ENCODE measurements at places on chromosomes 6 and 20. TPM values are rescaled to one million over a fixed set of nuclear protein-coding genes. Genes with fewer than 3 reads are reported as not detected.

KCNS1 gene
- polyA plus RNA-seq: 2.7 TPM

TAGAP gene
- polyA plus RNA-seq: 0.39 TPM

IL17F gene
- 12.9 TPM for polyA plus RNA-seq

HINT3 gene
- polyA plus RNA-seq: 15.6 TPM

SGK2 gene
- polyA plus RNA-seq: not detected

CDC5L gene
- polyA plus RNA-seq: 16.9 TPM

TRAPPC3L gene
- 0.30 TPM for polyA plus RNA-seq

TMEM200A gene
- not detected for polyA plus RNA-seq

RAD21L1 gene
- polyA plus RNA-seq: not detected

MYB gene
- polyA plus RNA-seq: not detected

SEMG1 gene
- not detected for polyA plus RNA-seq

TJAP1 gene
- polyA plus RNA-seq: 0.15 TPM

SLC22A16 gene
- not detected for polyA plus RNA-seq

FOXQ1 gene
- polyA plus RNA-seq: 1.8 TPM

BNIP5 gene
- polyA plus RNA-seq: not detected

TNF gene
- not detected for polyA plus RNA-seq

PTPRT gene
- 5.5 TPM for polyA plus RNA-seq

SLCO4A1 gene
- 18.2 TPM for polyA plus RNA-seq

RAET1G gene
- polyA plus RNA-seq: not detected

OXT gene
- not detected for polyA plus RNA-seq

BPI gene
- not detected for polyA plus RNA-seq

FAM120B gene
- 34.3 TPM for polyA plus RNA-seq

SAPCD1 gene
- not detected for polyA plus RNA-seq

MC3R gene
- not detected for polyA plus RNA-seq

PBOV1 gene
- not detected for polyA plus RNA-seq

ANKRD66 gene
- not detected for polyA plus RNA-seq

GMPR gene
- 55.6 TPM for polyA plus RNA-seq

LST1 gene
- not detected for polyA plus RNA-seq

RAB22A gene
- polyA plus RNA-seq: 16.2 TPM

TMEM244 gene
- not detected for polyA plus RNA-seq

TLDC2 gene
- polyA plus RNA-seq: not detected

HLA-DQB1 gene
- 1.0 TPM for polyA plus RNA-seq

STX11 gene
- polyA plus RNA-seq: not detected

SLC22A23 gene
- polyA plus RNA-seq: 0.60 TPM

LAMP5 gene
- polyA plus RNA-seq: 12.8 TPM

SF3B5 gene
- polyA plus RNA-seq: 341 TPM

CALHM4 gene
- not detected for polyA plus RNA-seq

TMC2 gene
- polyA plus RNA-seq: not detected

PTPN1 gene
- 1.3 TPM for polyA plus RNA-seq

NUS1 gene
- 27.3 TPM for polyA plus RNA-seq

CDKAL1 gene
- 8.6 TPM for polyA plus RNA-seq

HLA-DRA gene
- not detected for polyA plus RNA-seq

CDH4 gene
- 0.45 TPM for polyA plus RNA-seq

ISM1 gene
- 4.6 TPM for polyA plus RNA-seq

SERINC1 gene
- polyA plus RNA-seq: 529 TPM

BANF2 gene
- polyA plus RNA-seq: 21.1 TPM

SLC16A10 gene
- 6.8 TPM for polyA plus RNA-seq

TP53INP2 gene
- 4.1 TPM for polyA plus RNA-seq

GHRH gene
- polyA plus RNA-seq: not detected

MACROD2 gene
- polyA plus RNA-seq: 36.7 TPM

AIF1 gene
- polyA plus RNA-seq: not detected

GINS1 gene
- polyA plus RNA-seq: not detected

SLC26A8 gene
- polyA plus RNA-seq: 2.9 TPM

PNLDC1 gene
- polyA plus RNA-seq: not detected

MUCL3 gene
- polyA plus RNA-seq: not detected

EPPIN gene
- not detected for polyA plus RNA-seq

DLK2 gene
- polyA plus RNA-seq: 15.0 TPM

CNKSR3 gene
- 0.63 TPM for polyA plus RNA-seq

HLA-DRB5 gene
- not detected for polyA plus RNA-seq

KCNK5 gene
- not detected for polyA plus RNA-seq

All from Purkinje cell (primary cell).